HS-5 (cell line): ENCODE measurements at places on chromosomes 1 and 21.

DNA sequence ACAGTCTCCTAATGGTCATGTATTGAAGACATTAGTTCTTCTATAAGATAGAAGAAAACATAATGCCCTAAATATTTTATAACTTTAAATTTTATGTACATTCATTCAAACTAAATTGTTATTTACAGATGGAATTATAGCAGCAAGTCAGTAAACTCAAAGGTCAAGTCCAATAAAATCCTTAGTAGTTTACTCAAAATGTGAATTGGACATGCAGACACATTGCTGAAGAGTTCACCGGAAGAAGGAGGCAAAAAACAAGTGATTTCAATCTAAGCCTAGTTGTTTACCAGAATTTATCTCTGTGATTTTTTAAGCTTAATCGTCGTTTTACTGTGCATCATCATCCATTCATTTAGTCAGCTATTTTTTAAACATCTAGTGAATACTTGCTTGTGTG, 149.7 kb downstream of the GREM2 start:
- DNase-seq, result no peak

- no peak for DNase-seq
Measured at GRCh38 chr1:44810101-44810761, 1.9 kb downstream of the BTBD19 start.

DNA sequence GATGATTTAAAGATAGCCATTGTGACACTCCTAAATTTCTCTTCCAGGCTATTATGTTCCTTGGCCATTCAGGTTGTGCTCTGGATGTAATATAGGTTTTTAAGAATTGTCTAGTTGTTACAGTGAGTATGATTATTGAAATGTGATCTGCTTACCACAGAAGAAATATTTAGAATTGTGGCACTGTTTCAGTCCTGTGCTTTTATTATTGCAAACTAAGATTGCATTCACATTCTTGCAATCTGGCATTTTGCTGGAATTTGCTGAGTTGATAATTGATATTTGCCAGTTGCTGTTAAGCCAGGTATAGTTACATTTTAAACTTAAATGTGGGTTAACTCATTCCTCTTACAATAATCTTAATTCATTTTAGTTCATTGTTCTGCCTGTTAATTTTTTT, 22.3 kb downstream of the EXO1 start:
- DNase-seq, result no peak

GRCh38 chr1:21289700-21290545, at the start of gene ECE1:
Gene ECE1 (minus strand): TSS chr1:21290463. CDS start chr1:21290414, 49 bp downstream.
- DNase-seq, result no peak

DNA sequence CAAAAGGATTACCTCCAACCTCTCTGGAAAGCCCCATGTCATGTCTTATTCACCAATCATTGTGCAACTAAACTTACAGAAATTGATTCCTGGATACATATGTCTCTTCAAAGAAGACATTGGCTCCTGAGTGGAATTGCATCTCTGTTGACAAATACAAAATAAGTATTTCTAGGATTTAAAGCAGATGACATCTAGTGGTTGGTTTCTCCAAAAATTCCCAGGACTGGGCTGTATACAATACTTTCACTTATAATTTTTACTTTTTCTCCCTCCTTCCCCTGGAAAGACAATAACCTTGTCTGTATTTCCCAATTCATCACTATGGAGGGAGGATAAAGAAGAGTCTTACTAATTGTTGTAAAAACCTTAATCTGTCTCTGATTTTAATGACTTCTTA, 1347.4 kb downstream of the NCAM2 start:
- no peak for DNase-seq

DNA sequence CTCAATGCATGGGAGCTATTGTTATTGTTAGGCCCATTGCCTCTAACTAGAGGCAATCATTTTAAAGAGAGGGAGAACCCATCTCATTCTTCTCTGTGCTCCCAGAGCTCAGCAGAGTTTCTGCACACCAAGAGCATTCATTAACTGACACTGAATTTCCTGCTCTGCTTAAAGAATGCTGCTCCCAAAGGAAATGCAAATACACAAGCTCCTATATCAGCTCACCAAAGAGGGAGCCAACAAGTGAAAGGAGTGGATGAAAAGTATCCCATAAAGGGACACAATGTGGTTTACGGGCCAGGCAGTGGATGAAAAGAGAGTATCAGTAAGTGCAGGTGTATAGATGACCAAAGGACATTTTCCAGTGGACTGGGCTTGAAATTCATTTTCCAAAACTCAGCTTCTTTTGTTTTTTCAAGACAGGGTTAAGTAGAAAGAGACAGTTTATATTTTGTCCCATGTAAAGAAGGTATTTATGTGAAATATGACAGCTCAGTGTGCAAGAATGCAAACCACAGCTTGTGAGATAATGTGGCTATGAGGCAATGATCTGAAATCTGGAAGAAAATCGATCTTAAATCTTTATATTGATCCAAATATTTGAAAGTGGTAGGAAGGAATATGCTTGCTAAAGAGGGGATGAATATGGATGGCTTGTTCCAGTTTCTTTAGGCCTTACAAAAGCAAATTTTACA, 207.7 kb upstream of the CAMK1G start:
- DNase-seq, result peak; percentile 76

- DNase-seq, result no peak
Measured at GRCh38 chr1:86155807-86156565, 586 bp downstream of the COL24A1 start.

DNA sequence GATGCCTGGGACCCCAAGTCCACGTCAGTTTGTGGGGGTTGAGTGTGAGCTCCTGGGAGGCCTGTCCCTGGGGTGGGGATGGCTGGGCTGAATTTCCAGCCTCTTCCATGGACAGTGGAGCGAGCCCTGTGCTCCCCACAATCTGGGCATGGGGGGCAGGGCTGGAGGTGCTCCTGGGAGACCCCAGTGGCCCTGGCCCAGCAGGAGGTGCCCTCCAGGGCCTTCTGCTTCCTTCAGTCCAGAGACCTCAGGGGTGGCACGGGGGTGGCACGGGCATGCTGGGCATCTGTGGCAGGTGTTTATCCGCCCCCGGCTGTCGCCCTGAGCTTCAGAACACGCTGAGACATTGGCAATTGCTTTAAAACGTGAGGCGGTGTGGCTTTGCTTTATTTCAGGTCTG, 40.9 kb downstream of the MORN1 start:
- DNase-seq, result no peak

GRCh38 chr1:119758584-119758983, 10.1 kb downstream of the HMGCS2 start:
- no peak for DNase-seq

DNA sequence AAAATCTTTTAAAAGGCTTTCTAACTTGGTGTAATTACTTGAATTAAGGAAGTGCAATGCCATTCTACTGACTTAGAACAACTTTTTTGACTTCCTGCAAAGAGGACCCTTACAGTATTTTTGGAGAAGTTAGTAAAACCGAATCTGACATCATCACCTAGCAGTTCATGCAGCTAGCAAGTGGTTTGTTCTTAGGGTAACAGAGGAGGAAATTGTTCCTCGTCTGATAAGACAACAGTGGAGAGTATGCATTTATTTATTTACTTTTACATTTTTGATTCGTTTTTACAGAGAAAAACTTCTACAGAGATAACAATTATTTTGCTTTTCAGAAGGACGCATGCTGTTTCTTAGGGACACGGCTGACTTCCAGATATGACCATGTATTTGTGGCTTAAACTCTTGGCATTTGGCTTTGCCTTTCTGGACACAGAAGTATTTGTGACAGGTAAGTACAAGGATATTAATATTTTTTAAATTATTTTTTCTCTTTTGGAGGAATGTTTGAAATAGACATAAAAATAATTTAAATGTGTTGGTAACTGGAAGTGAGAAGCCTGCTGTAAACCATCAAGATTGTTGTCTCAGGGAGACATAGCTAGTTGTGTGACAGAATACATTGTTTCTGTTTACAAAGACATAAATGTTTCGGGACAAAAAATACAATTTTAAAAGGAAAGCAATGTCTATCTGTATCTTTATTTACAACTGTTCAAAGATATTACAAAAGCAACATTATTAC, at the start of gene PTPRC:
Gene PTPRC, plus strand, starts transcription at position 147 of the 742 bp plus-strand sequence. Its CDS starts 229 bp downstream, at position 376.
- DNase-seq, result no peak

- DNase-seq, result no peak
Measured at GRCh38 chr1:179955731-179956130, 1.1 kb downstream of the CEP350 start.

DNA sequence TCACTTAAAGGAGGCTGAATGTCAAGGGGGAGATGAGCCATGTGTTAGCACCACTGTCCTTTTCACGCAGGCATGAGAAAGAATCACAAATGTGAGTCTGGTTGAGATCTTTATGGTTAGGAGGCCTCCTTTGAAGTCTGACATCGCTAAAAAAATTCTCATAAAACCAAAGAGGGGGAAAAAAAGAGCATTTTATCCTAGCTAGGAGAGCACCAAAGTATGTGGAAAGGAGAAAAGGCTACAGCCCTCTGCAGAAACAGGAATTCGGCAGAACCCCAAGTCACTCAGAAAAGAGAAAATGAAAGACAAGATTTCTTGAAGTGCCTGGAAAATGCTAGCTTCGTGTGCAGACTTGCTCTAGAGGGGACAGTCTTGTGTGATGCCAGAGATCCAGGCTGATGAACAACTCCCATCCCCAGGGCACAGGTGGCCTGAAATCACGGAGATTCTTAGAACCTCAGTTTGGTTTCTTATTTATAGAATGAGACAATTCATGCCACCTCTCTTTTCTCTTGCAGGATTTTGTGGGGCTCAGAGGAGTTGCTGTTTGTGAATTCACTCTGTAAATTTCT, 61.5 kb downstream of the RUNX1 start:
- DNase-seq, result no peak

DNA sequence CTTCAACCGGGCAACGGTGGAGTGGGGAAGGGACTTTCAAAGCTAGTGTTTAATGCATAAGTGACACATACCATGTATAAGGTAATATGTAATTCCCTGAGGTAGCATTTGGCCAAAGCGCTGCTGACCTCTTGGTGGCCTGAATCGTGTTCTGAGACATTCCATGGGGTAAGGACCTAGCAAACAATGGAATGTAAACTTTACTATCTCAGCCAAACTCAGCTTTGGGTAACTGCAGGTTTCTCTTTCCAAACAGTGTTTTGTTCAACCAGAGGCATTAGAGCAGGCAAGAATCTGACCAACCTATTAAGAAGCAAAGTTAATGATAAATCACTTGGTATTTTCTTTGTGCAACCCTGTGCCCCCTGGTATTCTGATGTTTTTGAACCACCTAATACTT, 22.0 kb downstream of the TGFB2 start:
- no peak for DNase-seq

GRCh38 chr1:210233495-210234328, 1.1 kb downstream of the SERTAD4 start:
- DNase-seq, result peak; percentile 56

- no peak for DNase-seq
Measured at GRCh38 chr1:109498161-109498801, 4.4 kb downstream of the CYB561D1 start.

- DNase-seq, result no peak
Measured at GRCh38 chr1:203672346-203672745, 45.7 kb downstream of the ATP2B4 start.

DNA sequence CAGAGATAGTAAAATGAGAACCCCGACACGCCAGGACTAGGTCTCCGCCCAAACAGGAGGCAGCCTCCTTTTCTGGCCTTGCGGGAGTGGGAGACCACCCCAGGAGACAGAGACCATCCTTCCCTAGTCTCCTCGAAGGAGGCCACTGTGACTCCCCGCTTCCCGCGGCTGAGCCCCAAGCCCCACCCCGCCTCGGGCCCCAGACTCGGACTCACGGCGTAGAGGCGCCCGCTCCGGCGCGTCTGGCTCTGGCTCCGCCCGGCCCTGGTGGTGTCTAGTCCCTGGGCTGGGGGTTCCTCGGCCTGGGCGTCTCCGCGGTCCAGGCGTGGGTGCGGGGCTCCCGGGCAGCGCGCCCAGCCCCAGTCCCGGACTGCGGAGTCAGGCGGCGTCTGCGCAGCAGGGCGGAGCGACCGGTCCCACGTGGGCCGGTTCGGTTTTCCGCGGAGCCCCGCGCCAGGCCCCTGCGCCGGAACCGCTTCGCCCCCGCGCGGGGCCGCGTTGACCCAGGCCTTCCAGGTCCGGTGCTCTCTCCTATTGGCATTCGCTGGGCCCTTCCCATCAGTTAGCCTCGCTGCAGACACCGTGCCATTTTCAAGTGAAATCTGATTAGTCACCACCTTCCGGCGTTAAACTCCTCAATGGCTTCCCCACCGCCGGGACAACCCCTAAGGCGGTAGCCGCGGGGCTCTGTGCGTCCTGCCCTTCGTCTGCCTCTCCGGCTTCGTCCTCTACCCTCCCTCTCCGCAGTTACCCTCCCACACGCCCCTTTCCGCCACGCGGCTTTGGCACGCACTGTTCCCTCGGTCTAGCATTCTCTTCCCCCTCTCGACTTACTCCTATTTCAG, at the start of gene C1orf216:
Gene C1orf216, minus strand, starts transcription at position 393 of the 845 bp plus-strand sequence. CDS start 2,563 bp downstream, outside the sequence.
- peak; percentile 49 for DNase-seq

- DNase-seq, result no peak
Measured at GRCh38 chr21:40472013-40472412, 374.9 kb downstream of the DSCAM start.

DNA sequence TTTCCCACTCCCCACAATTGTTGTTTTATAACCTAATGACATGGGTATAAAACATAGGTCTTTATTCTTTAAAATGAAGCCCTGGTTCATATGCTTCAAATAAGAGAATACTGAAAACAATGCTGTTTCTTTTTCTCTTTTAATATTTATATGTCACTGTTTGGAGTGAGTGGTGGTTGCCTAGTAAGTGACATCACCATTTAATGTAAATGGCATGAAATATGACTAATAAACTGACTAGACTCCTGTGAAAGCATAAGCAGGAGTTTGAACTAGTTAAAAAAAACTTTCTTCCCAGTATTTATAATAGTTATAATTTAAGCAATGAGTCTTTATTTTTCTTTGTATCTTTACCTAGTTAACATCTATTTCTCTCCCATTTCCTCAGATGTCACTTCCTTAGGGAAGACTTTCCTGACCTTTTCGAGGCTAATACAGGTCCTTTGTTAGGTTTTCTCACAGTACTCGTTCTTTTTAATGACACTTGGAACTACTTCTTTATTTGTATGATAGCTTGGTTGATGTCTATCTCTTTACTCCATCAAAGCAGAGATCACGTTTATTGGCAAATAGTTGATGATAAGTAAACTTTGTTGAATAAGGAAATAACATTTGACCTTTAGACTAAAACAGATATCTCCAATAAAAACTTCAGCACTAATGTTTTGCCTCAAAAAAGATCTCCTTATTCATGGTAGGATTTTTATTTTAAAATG, 105.4 kb upstream of the PDC start:
- DNase-seq, result no peak

GRCh38 chr1:156677616-156678596, 699 bp upstream of the NES start:
- DNase-seq, result no peak

- DNase-seq, result no peak
Measured at GRCh38 chr1:235918032-235918431, 51.3 kb upstream of the LYST start.
